ENCODE measurements at places on chromosomes 11 and 22.

DNA sequence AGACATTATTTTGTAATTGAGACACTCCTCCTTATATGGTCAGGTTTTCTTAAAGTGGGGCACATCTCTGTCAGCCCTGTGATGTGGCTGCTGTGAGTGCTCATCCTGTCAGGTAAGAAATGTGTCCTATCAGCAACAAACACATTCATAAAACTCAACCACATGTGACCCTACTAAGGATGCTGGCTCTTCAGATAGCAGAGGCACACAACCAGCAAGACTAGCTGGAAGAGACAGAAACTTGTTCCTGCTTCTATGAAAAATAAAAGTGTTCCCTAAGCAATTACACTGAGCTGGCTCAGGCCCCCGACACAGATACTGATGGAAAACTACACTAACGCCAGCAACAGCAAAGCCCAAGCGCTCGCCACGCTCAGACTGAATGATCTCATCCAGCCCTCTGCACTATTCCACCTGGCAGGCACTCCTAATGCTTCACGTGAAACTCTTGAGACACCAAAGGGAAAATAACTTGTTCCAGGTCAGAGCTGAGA is 49.8 kb upstream of the CYP2D6 start:
- peak; percentile 30 for DNase-seq

DNA sequence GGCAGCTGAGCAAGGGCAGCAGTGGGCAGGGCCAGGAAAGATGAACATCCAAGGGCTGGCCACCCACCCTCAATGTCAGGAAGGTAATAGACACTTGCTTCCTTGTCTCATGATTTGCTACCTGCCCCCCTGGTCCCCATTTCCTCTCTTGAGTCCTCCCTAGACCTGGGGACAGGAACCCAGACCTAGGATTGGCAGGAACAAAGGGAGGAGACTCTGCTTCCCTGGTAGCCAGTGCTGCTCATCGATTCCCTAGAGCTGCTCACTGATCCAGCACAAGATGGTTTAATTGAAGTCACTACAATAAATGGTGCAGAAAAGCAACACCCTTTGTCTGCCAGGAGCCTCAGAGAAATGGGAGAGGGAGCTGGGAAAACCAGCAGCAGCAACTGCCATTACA is 67.8 kb upstream of the CHST1 start:
- DNase-seq: no peak

- no peak for DNase-seq
Observed at GRCh38 chr11:2300936-2301630, 635 bp downstream of the C11orf21 start.

DNA sequence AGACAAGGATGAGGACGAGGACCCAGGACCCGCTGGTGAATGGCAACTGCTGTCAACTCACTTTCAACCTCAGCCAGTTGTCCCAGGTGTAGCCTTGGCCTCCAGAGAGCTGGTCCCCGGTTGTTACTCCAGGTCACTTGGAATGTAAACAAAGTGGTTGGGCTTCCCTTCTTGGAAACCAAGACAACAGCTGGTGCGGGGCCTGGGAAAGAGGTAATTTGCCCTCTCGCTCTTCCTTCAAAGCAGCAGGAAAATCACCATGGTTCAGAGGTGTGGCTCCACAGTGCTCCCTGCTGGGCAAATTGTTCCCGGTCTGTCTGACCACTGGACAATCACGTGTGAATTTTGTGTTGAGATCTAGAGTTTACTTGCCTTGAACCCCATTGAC is 15.0 kb downstream of the SLC1A2 start:
- no peak for DNase-seq

- DNase-seq: no peak
Observed at GRCh38 chr22:48807155-48807554, 1020.5 kb downstream of the BRD1 start.

- DNase-seq: no peak
Observed at GRCh38 chr22:44667276-44667675, 34.7 kb upstream of the PRR5 start.

DNA sequence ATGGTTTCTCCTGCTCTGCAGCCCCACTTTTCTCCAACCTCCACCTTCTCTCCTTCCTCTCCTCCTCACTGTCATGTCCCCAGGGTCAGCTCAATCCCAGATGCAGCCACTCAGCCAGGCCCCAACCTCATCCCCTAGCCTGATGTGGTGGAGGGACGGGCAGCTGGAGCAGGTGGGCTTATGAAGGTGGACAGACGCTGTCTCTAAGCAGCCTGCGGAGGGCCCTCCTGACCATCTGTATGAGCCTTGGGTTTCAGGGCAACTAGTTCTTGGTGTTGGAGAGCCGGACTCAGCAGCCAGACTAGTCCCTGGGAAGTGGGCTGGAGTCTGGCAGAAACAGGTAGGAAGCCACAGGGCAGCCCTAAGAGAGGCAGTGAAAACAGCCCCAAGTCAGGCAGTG is 18.1 kb downstream of the CRYBB2 start:
- no peak for DNase-seq

GRCh38 chr11:10095412-10096208 is 198.4 kb downstream of the SBF2 start:
- no peak for DNase-seq

GRCh38 chr22:19705181-19705934 is 8.9 kb upstream of the SEPTIN5 start:
- DNase-seq: no peak

DNA sequence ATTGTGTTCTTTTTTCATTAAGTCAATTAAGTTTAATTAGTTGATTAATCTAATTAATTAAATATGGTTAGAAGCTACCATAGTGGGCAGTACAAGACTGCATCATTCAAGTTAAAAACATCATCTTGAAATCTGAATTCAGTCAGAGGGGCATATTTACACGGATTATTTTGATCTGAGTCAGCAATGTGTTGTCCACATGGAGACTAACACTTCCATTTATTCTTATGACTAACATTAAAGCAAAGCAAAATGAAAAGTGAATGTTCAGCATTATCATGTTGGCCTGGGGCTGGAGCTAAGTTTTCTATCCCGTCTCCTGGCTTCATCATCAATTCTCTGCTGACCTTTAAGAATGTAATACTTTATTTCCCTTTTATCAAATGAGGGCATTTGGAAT is 17.3 kb downstream of the FLI1 start:
- no peak for DNase-seq

DNA sequence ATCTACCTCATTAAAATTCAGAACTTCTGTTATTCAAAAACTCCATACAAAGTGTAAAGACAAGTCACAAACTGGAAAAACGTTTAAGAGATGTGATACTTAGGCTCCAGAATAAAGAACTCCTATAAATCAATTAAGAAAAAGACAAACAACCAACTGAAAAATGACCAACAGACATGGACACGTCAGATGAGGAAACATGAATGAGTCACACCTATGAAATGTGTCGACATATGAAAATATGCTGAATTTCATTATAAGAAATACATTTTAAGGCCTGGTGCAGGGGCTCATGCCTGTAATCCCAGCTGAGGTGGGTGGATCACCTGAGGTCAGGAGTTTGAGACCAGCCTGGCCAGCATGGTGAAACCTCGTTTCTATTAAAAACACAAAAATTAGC is 78.7 kb downstream of the ENTHD1 start:
- DNase-seq: no peak

- peak; percentile 55 for DNase-seq
Observed at GRCh38 chr11:108241330-108242037, 18.6 kb downstream of the ATM start.

DNA sequence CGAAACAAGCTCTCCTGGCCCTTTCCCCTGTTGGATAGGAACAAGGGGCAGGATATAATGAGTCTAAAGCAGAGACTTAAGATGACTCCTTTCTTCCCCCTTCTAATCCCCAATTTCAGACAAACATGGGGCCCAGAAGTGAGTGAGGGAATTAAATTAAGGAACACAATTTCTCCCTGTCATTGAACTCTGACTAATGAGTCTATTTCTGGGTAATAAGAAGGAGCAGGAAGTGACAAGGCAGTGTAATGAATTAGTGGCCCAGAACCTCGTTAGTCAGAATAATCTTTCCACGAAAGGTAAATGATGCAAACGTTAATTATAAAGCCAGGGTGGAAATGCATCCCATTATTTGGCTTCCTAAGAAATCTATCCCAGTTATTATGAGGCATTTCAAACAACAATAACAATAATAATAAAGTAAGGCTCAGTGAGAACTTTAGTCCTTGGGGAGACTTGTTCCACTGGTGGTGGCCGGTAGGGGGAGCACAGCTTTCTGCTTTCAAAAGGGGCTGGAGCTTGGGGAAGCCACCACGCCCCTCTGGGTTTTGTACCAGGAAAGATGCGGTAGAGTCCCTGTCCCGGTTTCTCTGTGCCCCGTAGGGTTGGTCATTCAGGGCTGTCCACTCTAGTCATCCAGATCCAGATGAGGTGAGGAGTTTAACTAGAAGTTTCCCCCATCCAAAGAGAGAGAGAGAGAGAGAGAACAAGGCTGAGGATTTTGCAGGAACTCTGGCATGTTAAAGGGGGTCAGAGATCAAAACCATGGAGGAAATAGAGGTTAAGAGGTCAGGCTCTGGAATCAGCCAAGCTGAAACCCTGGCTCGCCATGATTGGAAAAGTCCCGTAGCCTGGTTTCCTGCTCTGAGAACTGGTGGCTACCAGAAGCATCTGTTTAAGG is 298.3 kb downstream of the NTM start:
- peak; percentile 46 for DNase-seq

DNA sequence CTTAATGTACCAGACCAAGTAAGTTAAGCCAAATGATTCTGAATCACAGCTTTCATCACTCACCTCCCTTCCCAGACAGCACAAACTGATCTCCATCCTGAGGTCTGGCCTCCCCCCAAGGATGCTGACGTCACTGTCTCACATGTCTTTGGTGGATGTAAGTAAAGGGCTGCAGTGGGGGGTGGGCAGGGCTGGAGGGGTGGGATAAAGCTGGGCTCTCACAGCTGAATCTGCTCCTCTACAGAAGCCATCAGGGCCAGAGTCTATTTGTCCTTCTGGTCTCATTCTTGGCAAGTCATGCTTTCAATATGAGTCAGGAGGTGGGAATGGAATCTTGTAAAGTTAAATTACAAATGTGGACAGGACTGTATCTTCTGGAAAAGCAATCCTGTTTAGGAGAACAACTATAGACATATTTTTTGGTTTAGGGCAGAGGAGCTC is 32.7 kb downstream of the P4HA3 start:
- no peak for DNase-seq

GRCh38 chr22:36853407-36854099 is 7.3 kb upstream of the NCF4 start:
- DNase-seq: peak; percentile 90

DNA sequence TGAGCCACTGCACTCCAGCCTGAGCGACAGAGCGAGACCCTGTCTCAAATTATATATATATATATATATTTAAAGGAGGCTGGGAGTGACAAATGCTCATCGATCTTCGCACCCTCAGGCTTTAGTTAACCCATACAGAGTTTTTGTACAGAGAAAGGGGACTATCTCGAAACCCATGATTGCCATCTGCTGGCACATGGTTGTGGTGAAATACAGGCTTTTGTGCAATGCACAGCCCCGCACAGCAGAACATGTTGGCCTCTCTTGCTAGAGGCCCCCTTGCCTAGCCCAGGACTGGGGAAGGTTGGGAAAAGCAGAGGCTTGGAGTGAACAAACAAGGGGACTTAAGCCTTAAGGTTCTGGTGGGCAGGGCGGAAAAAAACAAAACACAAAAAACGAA is 3.6 kb downstream of the MYBPC3 start:
- DNase-seq: no peak

- no peak for DNase-seq
Observed at GRCh38 chr22:24855794-24856193, 49.8 kb downstream of the SGSM1 start.

DNA sequence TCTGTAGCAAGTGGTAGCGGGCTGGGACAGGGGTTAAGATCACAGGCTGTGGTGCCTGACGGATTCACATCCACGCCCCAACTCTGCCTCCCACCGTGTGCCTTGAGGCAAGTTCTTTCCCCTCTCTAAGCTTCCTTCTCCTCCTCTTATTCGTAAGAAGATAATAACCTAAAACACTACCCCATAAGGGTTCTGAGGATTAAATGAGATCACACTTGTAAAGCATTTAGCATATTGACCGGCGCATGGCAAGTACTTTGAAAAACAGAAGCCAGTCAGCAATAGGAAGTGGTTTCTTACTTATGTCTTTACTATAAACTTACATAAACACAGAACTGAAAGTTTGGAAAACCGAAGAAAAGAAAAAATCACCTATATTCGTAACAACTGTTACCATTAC is 15.5 kb upstream of the LMO2 start:
- no peak for DNase-seq

DNA sequence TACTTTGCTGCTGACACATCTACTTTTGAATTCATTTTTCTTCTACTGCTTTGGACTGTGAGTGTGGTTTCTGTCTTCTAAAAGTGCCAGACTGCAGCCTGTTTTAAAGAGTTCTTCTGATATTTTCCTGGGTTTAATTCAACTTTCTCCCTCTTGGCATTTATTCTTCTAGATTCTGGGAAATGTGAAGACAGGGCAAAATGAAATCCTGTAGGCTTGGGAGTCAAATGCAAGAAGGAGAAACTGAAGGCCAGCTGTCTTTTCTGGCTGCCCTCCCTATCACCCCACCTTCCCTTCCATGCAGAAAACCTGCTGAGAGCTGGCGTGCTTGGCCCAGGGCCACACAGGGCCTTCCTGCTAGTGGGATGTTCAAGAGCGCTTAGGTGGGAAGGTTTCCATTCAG is 7.6 kb downstream of the ZNF70 start:
- DNase-seq: no peak

DNA sequence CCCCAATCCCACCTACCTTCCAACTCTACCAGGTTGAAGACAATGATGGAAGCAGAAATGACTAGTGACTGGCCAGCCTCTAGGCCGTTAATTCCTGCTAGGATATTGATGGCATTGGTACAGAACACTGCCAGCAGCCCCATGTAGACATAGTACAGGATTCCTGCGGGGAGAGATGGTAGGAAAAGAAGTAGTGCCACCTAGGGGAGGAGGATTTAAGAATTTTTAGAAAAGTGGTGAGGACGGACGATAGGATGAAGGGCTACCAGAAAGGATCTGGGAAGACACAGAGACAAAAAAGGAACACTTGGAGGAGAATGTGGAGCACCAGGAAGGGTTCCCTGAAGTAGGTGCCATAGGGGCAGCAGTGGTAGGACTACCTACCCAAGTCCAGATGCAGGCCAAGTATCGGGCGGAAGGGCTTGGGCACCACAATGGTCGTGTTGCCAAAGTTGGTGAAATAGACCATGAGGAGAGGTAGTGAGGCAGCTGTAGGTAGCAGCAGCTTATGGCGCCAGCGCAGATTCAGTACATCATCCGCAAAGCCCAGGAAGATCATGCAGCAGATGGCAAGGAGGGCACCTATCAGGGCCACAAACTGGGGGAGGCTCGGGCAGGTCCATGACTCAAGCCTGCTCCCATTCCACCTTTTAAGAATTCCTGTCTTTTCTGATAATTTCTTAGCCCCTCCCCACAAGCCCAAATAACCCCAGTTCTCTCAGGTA is 1.2 kb downstream of the DPAGT1 start:
- DNase-seq: no peak

Data from activated naive CD8-positive, alpha-beta T cell treated with anti-CD3 and anti-CD28 coated beads for 36 hours (primary cell).